Heart left ventricle (tissue), 16 donors: ENCODE measurements at places on chromosomes 5 and 9. TPM values are rescaled to one million over a fixed set of nuclear protein-coding genes. Genes with fewer than 3 reads are reported as not detected.

ENTREP1 gene
- 25.0 TPM for total RNA-seq

C5orf52 gene
- not detected for total RNA-seq

PDCD1LG2 gene
- total RNA-seq, result 0.98 TPM

DNA sequence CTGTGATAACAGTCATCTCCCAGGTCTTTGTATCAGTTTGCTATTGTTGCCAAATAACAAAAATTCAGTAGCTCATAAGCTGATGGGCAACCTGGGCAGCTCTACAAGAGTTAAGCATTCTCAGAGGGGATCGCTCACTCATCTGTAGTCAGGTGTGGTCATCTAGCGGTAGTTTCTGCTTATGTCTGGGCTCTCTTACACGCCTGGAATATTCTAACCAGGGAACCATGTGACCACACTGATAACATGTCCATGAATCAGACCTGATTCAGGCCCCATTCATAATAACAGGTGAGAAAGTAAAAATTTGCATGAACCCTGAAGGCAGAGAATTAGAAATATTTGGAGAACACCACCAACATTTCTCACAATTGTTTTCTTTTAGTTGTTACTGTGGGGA lies 576.1 kb downstream of the SLCO4C1 start:
- DNase-seq, result no peak

DNA sequence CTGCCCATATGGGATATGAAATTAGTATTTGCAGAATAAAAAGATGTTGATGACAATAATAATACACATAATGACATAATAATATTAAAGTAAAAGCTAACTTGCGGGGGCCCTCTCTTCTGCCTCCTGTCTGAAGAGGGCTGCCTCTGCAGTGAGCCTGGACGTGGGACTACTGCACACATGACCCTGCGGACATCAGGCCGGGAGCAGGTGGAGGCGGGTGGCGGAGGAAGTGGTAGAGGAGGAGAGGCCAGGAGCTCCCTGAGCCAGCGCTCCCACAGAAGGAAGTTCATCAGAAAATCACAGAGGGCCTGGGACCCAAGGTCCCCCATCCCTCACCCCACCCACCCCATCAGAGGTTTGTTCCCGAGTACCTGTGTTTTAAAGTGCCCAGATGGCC lies 60.5 kb downstream of the ROPN1L start:
- no peak for DNase-seq

DNA sequence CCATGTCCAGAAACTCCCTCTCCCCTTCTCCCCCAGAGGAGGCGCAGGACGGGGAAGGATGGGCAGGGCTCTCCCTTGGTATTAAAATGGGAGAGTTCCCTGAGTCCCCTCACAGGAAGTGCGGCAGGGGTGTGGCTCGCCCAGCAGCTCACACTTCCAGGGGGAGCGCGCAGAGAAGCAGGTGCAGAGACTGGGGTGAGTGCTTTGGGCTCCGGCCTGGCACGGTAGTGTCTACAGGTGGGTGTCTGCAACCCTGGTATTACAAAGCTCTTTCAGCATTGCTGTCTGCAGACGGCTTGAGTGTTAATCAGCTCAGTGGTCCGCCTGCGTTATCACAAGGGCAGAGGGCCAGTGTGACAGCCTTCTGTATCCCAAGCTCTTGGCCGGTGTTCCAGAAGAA lies 114.9 kb upstream of the FBXL7 start:
- DNase-seq, result no peak

PFN3 gene
- total RNA-seq, result not detected

GRCh38 chr5:169964246-169964645 lies 16.0 kb downstream of the INSYN2B start:
- no peak for DNase-seq

- no peak for DNase-seq
Observed at GRCh38 chr9:126521976-126522590, 91.6 kb upstream of the LMX1B start.

TAS2R1 gene
- total RNA-seq, result not detected

- peak; percentile 56 for DNase-seq
Observed at GRCh38 chr5:173196133-173196952, 38.7 kb downstream of the NKX2-5 start.

GRCh38 chr5:29796013-29796412 lies 1397.5 kb upstream of the CDH6 start:
- no peak for DNase-seq

ARRDC3 gene
- 30.5 TPM for total RNA-seq

GRCh38 chr9:94692601-94693000 lies 33.9 kb upstream of the AOPEP start:
- no peak for DNase-seq

DNA sequence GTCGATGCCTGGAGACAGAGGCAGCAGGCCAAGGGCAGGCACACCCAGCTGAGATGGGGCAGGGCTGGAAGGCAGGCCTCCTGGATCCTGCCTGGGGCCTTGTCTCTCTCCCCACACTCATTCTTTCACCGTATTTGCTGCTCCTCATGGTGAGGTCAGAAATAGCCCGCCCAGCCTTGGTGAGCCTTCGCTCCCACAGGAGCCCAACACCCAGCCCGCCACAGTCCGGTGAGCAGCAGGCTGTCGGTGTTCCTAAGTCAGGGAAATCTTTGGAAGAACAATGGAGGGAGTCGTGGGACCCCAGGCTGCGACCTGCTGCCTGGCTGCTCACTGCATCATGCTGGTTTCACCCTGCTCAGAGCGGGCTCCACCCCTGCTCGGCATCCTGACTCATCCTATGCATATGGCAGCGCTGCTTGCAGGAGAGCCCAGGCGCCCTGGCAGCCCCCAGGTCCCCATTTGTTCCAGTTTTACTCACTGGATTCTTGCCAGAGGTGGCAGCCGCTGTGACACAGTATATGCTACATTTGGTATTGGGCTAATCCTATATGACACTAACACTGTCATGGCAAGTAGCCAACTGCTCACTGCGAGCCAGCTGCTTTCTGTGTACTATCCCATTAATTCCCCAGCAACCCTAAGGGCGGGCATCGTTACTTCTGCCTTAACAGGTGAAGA lies 53.2 kb upstream of the NCS1 start:
- no peak for DNase-seq

- DNase-seq, result no peak
Observed at GRCh38 chr9:73118898-73119554, 32.6 kb upstream of the ANXA1 start.

GABRA6 gene
- not detected for total RNA-seq

GRCh38 chr9:114852050-114852594 lies 46.3 kb upstream of the TNFSF15 start:
- no peak for DNase-seq
